ENCODE measurements at places on chromosomes 5 and 9.

- DNase-seq, result no peak
Observed at GRCh38 chr5:157342822-157343402, 77.0 kb downstream of the CYFIP2 start.

DNA sequence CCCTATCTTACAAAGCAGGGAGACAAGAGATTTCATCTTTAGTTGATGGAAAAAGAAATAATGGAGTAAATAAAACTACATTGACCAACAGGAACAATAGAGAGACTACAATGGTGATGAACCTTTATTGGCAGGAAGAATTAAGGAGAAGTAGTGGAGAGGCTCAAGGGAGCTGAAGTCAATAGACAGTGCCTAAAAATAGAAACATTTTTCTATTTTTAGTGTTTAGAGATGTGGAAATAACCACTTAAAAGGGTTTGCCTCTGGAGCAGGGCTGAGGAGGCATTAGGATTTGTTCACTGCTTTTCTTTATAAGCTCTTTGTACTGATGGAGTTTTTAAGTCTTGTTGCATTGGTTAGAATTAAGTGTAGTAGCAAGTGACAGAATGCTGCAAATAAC, 98.4 kb upstream of the ERCC6L2 start:
- DNase-seq, result no peak

DNA sequence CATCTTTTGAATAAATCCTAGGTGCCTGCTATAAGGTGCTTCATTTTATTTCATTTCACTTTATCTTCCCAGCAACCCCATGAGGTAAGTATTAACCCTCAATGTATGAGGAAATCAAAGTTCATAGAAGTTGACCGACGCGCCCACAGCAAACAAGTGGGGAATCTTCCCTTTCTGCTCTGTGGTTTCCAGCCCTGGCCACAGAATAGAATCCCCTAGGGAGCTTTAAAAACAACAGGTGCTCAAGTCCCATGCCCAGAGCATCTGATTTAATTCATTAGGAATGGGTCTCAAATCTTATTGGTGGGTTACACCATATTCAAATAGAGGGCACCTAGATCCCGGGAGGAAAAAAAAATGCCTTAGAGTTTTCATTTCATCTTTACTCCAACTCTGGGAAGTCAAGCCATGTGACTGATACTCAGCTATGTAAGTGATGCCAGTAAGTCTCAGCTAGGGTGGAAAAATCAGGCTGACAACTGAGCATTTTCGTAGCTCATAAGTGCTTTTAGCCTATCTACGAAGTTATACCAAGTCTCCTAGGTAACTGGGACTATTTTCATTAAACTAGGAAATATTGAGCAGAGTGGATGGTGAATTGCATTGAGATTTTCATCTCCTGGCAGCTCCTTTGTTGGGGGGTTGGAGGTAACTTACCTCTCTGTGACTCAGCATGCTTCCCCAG, 353.4 kb upstream of the SLC30A5 start:
- DNase-seq, result no peak

GRCh38 chr5:124866355-124867136, 120.1 kb upstream of the ZNF608 start:
- no peak for DNase-seq

- DNase-seq, result peak; percentile 85
Observed at GRCh38 chr5:95818181-95819147, 4.1 kb downstream of the GLRX start.

GRCh38 chr5:54595721-54596120, 78.2 kb downstream of the SNX18 start:
- no peak for DNase-seq

DNA sequence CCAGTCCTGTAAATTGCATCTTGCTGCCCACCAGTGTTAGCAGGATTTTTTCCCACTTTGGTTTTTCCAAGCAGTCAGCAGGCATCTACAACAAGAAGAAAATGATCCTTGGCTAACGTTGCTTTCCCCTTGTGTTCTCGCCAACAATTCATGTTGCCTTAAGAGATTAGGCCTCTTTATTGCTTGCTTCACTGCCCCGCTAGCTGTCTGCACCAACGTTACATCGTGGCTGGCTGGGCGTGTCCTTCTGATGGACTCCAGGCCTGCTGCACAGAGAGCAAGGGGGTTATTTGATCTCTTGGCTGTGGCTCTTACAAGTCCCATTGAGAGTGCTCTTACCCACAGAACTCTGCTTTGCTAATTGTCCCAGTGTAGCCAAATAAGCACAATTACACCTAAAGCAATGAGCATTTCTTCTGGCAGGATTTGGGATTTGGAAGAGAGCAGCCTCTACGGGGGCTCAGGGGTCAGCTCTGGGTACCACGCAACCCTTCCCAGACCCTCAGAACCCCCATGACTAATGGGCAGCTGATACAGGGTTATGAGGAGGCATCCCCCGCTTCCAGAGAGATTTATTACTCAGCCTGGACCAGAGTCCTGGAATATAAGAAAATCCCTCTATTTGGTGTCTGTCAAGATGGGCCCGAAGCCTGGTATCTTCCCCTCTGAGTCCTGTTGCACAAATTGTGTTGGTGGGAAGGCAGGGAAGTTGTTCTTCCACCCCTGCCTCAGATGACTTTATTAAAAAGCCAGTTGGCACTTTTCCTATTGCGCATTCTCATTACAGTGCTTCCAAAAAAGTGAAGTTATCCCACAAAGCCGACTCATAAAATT, 17.6 kb downstream of the DCANP1 start:
- no peak for DNase-seq

GRCh38 chr5:167614294-167615021, 677.0 kb upstream of the WWC1 start:
- no peak for DNase-seq

- DNase-seq, result no peak
Observed at GRCh38 chr9:104905153-104905901, 22.6 kb downstream of the ABCA1 start.

- no peak for DNase-seq
Observed at GRCh38 chr9:33331377-33331891, 41.1 kb downstream of the NFX1 start.

DNA sequence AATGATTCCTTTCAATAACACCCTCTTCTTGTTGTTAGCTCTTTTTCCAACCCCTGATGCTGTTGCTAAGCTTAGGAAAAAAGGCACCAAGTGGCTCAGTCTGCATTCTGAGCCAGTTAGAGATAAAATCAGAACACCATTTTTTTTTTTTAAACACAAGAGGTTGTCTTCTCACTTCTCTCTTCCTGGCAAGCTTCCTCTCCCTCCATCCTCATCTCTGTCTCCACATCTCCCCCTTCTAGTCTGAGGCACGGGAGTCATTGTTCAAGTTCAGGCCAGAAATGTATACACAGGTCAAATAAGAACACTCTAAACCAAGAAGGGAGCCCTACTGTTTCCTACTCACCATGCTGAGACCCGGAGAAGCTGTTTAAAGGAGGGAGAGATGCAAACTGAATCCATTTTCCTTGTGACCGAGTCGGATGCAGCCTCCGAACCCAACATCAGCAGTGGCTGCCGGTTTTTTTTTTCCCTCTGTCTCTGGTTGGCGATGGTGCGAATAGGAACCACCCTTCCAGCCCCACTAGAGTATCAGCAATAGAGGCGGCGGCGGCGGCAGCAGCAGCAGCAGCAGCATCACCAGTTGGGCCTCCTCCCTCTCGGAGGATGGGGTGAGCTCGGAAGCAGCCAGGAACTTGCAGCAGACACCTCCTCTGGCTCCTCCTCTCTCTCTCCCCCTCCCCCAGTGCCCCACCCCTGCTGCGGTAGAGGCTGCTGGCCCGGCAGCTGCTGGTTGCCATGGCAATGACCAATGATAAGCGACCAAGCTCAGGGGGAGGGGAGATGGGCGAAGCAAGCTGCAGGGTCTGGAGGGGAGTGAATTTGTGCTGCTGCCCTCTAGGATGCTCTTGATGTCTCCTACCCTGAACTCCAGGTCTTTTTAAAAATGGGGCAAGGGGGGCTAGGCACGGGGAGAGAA, at the start of gene JAKMIP2:
Gene JAKMIP2, minus strand, starts transcription at position 619 of the 919 bp plus-strand sequence. CDS start 110,922 bp downstream, outside the sequence.
- peak; percentile 76 for DNase-seq

DNA sequence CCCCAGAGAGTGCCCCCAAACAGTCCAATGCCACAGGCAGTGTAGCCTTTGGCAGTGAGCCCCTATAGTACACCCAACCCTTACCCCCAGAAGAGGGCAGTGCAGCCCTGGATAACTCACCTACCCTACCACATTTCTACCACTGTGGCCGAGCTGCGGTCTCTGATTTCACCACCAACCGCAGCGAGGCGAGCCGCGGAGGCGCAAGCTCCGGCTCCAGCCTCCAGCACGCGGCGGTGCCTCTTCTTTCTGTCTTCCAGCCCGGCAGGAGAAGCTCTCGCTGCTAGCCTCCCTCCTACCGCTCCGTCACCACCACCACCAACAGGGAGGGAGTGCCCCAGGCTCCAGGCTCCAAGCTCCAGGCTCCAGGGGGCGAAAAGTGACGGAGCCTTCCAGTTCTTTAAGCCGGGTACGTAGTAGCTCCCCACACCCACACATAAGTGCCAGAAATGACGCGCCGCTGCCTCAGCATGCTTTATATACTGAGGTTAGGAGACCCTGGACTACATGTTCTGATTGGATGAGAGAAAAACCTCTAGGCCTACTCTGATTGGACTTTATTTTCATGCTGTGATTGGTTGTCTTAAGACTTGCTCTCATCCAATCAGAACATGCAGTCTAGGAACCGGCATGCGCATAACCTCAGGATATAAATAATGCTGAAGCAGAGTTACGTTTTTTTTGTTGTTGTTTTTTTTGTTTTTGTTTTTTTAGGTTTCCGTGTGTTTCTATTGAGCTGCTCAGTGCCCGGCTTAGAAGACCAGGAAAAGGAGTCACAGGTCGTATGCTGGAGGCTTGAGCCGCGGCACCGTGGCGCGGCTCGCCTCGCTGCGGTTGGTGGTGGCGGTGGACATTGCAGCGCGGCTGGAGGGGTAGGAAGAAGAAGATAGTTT, at the start of gene PCAT7:
Gene PCAT7, plus strand, starts transcription at position 645 of the 893 bp plus-strand sequence.
- DNase-seq, result no peak

- no peak for DNase-seq
Observed at GRCh38 chr9:89747596-89747995, 142.8 kb downstream of the GADD45G start.

- no peak for DNase-seq
Observed at GRCh38 chr9:69946800-69947437, 96.7 kb upstream of the MAMDC2 start.

- no peak for DNase-seq
Observed at GRCh38 chr9:28909526-28909925, 1336.2 kb upstream of the C9orf72 start.

GRCh38 chr9:3331801-3332200, 194.0 kb downstream of the RFX3 start:
- DNase-seq, result no peak

DNA sequence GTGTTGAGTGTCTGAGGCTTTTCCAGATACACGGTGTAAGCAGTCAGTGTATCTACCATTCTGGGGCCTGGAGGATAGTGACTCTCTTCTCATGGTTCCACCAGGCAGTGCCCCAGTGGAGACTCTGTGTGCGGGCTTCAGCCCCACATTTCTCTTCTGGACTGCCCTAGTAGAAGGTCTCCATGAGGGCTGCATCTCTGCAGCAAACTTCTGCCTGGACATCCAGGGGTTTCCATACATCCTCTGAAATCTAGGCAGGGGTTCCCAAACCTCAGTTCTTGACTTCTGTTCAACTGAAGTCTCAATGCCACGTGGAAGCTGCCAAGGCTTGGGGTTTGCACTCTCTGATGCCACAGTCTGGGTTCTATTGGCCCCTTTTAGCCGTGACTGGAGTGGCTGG, 256.6 kb upstream of the ITGA1 start:
- DNase-seq, result no peak

DNA sequence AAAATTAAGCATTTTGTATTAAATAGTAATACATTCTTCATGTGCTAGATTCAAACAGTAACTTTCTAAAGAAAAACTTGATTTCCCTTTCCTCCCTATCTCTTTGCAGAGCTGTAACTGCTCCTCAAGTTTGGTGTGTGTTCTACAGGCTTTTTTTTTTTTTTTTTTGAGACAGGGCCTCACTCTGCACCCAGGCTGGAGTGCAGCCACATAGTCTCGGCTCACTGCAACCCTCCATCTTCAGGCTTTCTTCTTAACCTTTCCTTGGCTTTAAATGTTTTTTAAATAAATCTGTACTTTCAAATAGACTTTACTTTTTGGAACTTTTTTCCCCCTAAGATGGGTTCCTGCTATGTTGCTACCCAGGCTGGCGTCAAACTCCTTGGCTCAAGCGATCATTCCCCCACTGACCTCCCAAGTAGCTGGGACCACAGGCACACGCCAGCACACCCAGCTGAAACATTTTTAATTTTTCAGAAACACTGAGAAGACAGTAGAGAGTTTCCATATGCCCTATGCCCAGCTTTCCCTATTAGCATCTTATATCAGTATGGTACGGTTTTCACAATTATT, 9.1 kb downstream of the NDFIP1 start:
- no peak for DNase-seq

GRCh38 chr9:127098916-127099553, 23.4 kb downstream of the ANGPTL2 start:
- DNase-seq, result no peak

DNA sequence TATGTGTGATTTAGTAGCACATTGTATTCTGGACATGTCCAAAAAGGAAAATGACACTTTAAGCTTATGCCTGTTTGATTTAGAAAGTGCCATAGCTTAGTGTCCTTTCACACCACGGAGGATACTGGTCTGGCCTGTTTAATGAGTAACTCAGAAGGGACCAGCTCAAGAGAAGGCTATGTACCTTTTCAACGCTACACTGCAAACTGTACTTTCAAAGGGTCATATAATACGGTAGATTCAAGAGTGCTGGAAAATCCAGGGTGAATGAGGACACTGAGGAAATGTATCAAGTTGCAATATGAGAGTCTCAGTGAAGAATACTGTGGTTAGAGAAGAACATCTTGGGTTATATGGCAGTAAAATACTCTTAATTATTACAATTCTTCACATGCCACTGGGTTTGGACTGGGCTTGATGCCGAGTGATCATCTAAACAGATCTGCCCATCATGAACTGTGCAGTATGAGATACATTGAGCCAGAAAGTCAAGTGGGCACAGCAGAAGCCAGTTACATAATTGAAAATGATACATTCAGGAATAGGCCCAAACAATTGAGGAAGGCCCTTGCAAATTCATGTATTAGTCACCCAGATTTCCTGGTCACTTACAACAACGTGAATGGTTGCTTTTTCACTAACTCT, 1211.5 kb upstream of the CDH9 start:
- DNase-seq, result no peak

GRCh38 chr9:123346026-123346425, 10.0 kb upstream of the CRB2 start:
- no peak for DNase-seq

- no peak for DNase-seq
Observed at GRCh38 chr5:159833088-159833487, 83.2 kb upstream of the ADRA1B start.

DNA sequence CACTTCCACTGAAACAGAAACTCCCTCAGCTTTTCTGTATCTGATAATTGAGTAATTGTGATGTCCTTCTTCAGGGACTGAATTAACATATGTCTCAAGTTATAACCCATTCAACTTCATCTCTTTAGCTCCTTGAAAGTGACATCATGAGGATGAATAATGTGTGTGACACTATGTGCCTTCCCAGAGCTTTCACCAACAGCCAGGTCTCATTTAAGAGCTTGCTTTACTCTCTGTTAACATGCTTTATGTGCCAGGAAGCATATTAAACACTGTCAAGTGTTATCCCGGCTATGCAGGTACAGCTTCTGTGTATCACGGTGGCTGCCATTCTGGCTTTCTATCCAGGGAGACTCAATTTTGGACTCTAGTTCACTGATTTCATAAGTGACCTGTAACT, 799.9 kb downstream of the CDH12 start:
- DNase-seq, result no peak

GRCh38 chr9:108094676-108094993, 605.1 kb upstream of the KLF4 start:
- no peak for DNase-seq

GRCh38 chr5:159156426-159157238, 52.7 kb downstream of the RNF145 start:
- no peak for DNase-seq

Data from cardiac septum (tissue), 1 donor.